ENCODE measurements at places on chromosomes 2 and 18.
A peak's percentile ranks its signal among the peaks of the same experiment; 100 is the strongest.

- no peak for DNase-seq
Measured at GRCh38 chr2:129256642-129257041, 722.8 kb upstream of the RAB6C start.

DNA sequence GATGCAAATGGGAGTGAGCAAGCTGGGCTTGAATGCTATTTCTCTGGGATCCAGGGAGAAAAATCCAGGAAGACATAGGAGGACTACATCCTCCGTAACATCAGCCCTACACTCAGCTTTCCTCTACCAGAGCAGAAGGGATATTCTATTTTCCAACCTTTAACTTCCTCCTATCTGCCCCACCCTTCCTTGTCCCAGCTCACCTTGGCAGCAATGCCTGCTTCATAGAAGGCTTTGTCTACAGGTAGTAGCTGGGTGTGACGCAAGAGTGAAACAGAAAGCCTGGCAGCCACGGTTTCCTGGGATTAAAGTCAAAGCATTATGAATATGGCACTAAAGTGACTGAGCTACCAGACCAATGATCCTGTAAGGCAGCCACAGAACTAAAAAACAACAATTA, 3.9 kb downstream of the KRTCAP3 start:
- DNase-seq: no peak

GRCh38 chr2:144424559-144425240, 95.2 kb downstream of the ZEB2 start:
- DNase-seq: no peak

GRCh38 chr18:8802017-8802672, 96.8 kb downstream of the MTCL1 start:
- DNase-seq: peak; percentile 15

- peak; percentile 55 for DNase-seq
Measured at GRCh38 chr18:63511285-63511684, 30.9 kb upstream of the SERPINB12 start.

GRCh38 chr18:48201337-48202005, 207.7 kb downstream of the ZBTB7C start:
- no peak for DNase-seq

- DNase-seq: no peak
Measured at GRCh38 chr2:17839959-17840358, 23.7 kb downstream of the MSGN1 start.

- peak; percentile 26 for DNase-seq
Measured at GRCh38 chr18:64017870-64018269, 48.0 kb downstream of the SERPINB8 start.

DNA sequence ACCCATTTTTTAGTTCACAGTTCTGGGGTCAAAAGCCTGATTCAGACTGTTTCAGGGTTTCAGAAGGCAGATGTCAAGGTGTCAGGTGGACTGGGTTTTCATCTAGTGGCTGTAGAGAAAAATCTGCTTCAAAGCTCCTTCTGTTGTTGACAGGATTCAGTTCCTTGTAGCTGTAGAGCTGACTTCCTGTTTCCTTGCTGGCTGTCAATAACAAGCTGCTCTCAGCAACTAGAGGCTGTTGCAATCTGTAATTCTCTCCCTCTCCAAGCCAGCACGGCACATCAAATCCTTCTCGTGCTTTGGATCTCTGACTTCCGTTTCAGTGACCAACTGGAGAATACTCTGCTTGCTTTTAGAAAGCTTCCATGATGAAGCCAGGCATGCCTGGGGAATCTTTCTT, 179.4 kb downstream of the DOK6 start:
- peak; percentile 4 for DNase-seq

DNA sequence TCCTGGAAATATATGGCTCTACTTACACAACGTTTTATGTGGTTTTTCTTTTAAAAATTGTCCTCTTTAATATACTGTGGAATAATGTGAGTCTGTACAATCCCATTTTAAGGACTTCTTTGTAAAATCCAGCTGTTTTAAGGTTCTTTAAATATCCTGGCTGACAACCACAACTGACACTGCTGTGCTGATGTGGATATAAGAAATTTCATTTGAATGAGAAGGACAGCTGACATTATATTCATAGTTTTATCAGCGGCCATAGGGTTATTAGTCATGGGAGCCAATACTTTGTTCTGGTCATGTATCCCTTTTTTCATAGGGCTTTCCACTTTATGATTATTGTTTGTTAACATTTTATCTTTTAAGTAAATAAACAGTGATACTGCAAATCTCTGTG, 169.5 kb downstream of the CAMKMT start:
- DNase-seq: no peak

GRCh38 chr2:50746526-50746925, 285.4 kb downstream of the NRXN1 start:
- peak; percentile 48 for DNase-seq

DNA sequence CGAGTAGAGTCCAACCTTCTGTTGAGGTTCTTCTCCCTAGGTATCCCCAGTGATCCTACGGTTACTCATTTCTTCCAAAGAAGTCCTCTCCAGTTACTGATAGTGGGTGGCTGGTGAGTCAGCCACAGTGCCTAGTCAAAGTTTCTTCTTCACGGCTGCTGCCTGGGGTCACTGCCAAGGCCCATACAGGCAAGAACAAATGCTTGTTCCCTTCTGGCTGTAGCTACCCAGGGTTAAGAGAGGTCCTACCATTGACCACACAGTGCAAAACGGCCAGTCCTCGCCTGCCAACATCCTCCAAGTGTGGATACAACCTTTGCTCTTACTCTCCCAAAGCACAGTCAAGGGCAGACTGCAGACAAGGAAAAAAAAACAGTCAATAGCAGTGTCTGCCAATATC, 2.9 kb upstream of the PTPN4 start:
- peak; percentile 74 for DNase-seq

- peak; percentile 89 for DNase-seq
Measured at GRCh38 chr2:239274391-239275043, 126.3 kb downstream of the HDAC4 start.

GRCh38 chr18:41967680-41968079, 12.6 kb downstream of the PIK3C3 start:
- DNase-seq: no peak

GRCh38 chr2:41483982-41484857, 563.6 kb upstream of the PKDCC start:
- no peak for DNase-seq

- DNase-seq: no peak
Measured at GRCh38 chr2:102368461-102369109, 13.0 kb downstream of the IL18R1 start.

DNA sequence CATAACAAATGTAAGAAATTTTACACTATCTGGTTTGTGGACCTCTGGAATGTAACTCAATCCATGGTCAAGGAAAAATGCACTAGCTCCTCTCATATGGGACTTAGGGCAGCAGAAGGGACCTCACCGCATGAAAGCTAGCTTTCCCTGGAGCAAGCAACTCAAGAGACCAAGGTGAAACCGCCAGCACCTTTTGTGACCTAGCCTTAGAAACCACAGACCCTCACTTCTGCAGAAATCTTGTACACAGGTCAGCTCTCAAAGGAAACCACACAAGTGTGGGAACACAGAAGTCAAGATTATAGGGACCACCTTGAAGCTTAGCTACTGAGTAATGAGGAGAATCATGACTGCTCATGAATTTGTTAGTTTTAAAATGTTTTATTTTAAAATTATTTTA, 222.5 kb downstream of the DLGAP1 start:
- DNase-seq: no peak

DNA sequence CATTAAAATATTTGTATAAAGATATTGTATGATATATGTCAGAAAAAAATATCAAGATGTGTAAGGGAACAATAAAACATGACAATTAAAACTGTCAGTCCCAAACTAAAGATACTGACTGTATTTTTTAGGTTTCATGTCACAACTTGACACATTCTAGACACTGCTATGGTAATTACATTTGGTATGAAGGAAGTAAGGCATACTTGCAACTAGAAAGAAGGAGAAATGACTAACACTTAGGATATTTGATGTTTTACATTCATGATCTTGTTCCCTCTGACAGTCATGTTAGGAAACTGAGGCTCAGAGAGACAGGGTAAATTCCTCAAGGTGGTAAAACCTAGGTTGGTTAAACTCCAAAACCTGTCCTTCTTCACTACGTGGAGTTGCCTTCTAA, 68.3 kb downstream of the TMEFF2 start:
- peak; percentile 46 for DNase-seq

DNA sequence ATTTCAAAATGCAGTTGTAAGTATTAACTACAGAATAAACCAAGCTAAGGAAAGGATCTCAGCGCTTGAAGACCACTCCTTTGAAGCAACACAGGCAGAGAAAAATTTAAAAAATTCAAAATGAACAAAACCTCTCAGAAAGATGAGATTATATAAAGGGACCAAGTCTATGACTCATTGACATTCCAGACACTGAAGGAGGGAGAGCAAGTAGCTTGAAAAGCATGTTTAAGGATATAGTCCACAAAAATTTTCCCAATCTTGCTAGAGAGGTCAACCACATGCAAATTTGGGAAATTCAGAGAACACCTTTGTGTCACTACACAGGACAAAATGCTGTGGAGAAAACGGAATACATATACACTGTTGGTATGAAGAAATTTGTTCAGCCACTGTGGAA, 112.6 kb upstream of the MC4R start:
- peak; percentile 77 for DNase-seq

GRCh38 chr2:160377204-160377995, 116.2 kb downstream of the RBMS1 start:
- no peak for DNase-seq

DNA sequence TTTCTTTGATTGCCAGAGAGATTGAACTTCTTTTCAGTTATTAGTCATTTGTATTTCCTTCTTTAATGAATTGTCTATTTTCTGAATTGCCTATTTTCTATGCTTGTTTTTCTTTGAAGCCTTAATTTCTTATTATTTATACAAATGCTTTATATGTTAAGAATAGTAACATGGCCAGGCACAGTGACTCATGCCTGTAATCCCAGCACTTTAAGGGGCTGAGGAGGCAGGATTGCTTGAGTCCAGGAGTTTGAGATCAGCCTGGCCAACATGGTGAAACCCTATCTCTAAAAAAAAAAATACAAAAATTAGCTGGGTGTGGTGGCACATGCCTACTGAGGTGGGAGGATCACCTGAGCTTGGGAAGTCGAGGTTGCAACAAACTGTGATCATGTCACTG, 4.7 kb upstream of the RAB11FIP5 start:
- peak; percentile 47 for DNase-seq

GRCh38 chr18:23204589-23205235, 69.4 kb downstream of the CABLES1 start:
- DNase-seq: peak; percentile 67

DNA sequence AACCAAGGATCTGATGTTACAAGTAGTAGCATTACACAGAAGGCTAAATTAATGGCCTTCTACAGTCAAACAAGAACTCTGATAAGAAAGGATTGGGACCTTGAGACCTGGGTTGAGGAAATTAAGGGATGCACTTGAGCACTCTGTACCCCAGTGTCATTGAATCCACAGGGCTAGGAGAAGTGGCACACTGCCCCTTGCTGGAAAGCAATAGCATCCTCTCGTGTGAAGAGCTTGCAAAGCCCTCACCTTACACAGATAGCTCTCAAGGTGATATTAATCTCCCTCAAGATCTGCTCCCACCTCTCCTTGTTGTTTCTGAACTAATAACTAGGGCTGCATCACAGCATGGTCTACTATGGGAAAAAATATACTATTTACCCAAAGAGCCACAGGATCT, 26.5 kb upstream of the CHST9 start:
- no peak for DNase-seq

GRCh38 chr2:15605721-15606120, 14.1 kb downstream of the DDX1 start:
- DNase-seq: no peak

DNA sequence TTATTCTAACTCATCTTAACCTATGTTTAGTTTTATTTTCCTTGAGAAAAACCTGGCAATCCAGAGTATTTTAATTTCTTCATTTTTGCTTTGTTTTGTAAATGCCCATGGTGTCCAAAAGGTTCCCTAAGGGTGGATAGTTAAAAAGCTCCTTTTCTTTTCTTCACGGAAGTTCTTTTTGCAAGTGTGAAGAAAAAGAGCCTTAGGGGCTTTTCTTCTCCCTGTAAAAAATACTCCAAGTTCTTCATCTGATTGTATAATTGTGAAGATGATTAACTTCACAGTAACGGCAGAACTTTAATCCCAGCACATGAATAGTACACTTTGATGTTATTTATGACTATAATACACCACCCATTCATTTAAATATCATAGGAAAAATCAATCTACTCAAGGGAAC, 530.2 kb upstream of the LINC00305 start:
- no peak for DNase-seq

GRCh38 chr2:150672311-150672710, 184.8 kb upstream of the RND3 start:
- DNase-seq: peak; percentile 55

GRCh38 chr2:237744270-237744612, 54.3 kb upstream of the RBM44 start:
- no peak for DNase-seq

DNA sequence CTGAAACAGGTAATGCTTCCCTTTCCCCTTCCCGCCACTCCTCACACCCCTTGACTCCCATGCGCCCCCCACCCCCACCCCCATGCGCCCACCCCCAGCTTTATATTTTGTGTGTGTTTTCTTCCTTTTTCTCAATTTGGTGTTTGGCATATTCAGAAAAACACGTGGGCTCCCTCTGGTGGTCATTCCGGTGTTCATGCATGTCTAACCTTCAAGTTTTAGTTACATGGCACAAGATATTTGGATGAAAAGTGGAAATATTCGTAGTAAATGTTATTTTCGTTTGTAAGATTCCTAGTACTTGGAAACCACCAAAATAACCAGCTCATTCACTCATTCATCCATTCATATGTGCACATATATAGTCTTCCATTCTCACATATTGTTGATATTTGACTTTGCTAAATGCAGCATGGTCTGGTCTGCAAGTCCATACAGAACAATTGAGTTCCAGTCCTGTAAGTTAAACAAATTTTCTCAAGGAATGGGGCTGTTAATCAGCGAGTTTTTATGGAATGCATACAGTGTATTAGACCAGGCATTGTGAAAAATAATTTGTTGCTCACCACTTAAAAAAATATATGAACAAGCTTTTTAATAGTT, 143.6 kb upstream of the MAP3K20 start:
- peak; percentile 59 for DNase-seq

DNA sequence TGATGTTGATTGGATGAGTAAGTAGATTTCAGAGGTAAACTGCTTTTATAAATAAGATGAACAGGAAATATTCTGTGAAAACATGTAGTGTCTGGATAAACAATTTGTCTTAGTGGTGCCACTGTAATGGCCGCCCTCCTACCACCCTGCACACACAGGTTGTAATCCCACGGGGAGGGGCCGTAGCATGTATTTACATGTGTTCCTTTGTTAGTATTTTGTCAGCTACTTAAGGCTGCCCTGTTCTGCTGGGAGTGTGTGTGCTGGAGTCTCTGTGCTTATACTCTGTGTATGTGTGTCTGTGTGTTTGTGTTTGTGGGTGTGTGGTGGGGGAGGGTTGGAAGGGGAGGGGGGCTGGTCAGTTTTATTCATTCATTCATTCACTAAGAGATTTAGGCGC, 5.1 kb downstream of the TSHZ1 start:
- DNase-seq: no peak

DNA sequence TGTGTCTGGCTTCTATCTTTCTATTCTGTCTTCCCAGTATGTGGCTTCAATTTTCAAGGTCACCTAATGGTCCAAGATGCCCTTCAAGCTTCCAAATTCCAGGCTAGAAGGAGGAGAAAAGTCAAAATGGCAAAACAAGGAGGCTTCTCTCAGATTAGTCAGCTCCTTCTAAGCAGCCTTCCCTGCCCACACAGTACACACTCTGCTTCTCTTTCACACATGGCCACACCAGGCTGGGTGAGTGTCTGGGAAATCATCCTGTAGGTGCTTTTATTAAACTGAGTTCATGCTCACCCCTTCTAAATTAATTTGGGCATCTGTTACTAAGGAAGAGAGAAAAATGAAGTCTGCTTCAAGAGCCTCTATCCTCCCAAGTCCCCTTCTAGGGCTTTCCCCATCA, 277.2 kb upstream of the MGAT5 start:
- DNase-seq: no peak

Measured in fibroblast of skin of right biceps (primary cell).